ENCODE measurements at places on chromosomes 7 and 10.

DNA sequence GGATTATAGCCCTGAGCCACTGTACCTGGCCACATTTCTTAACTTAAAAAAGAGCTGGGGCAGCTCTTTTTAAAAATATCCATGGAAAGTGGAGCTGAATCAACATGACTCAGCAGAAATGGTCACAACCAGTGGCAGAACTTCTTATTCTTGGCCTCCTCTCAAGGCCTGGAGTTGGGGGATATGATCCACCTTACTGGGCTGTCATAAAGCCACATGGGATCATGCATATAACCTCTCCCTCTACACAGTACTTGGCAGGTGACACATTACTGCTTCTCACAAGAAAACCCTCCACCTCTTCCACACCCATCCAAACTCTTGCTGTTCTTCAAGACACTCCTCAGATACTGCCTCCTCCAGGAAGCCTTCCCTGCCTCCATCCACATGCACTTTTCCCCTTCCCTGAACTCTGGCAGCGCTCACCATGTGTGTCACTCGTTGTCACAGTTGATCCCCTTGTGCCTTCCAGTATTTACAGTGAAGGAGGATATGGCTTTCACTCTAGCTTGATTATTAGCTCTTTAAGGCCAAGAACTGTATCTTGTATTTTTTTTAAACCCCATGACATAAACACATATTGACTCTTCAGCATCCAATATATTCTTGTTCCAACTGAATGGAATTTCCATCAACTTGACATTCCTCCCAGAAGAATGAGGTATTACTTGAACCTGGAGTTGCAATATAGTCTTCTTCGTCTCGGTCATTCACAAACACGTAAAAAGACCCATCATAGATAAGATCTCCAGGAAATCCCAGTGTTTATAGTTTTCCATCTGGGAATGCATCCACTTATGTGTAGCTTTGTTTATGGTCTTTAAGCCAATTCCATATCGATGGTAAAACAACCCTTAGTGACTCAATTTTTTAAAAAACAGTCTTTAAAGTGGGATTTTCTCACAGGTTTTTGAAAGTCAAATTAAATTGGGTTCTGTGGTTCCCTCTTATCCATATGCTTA, 85.5 kb downstream of the TBXAS1 start:
- DNase-seq = no peak

DNA sequence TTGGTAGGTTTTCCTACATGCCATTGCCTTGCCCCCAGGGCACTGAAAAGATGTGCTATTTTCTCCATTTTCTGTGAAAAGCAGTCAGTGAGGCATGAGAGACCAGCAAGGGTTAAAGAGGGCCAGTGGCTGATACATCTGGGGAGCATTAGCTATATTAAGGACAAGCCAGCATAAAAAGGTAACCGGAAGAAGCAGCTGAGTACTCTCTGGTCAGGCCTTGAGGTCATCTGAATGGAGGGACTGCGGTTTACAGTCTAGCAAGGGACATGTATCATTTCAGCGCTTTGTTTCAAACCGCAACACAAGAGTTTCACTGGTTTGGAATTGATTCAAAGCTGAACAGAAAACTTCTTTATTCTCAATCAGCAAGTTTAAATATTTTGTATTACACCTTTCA, 120.4 kb downstream of the EPDR1 start:
- DNase-seq = no peak

DNA sequence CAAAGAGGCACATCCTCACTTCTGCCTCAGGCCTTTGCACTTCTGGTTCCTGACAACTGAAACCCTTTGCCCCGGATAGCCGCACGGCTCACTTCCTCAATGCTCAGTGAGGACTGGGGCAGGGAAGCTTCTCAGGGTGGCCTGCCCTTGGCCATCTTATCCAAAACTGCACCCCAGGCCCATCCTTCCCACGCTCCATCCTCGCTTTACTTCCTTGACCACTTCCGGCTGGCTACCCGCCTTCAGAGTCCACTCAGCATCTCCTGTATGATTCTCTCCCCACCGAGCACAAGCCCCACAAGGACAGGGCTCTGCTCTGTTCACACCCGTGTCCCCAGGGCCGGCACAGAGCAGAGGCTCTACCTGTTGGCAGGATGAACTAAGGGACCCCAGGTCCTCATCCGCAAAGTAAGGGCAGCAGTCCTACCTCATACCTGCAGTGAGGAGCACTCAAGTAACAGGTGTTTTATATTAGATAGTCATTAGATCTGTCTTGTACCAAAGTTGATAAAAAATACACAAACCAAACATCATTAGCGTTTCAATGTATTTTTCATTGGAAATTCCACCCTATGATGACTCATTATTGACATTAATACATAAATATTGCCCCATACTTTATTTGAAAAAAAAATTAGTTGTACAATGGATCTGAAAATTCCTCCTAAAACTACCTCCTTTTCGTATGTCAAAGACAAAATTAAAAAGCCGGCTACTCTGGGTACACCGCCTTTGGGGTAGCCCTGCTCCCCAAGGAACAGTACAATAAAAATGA, 35.0 kb downstream of the GNA12 start:
- DNase-seq = no peak

DNA sequence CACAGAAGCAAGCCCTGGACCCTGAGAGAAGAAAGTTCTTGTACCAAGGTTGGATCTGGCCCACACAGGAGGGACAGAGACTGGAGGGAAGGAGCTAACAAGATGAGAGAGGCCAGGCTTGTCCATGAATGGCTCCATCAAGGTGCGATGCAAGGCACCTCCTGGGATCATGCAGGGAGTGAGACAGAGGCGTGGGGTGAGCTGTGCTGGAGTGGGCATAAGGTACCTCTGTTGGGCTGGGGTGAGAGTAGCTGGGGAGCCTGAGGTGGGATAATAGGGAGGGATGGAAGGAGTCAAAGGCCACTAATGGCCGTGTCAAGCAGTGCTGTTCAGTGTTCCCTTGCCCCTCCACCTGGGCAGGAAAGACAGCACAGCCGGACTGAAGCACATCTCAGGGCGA, 9.9 kb downstream of the TMEM72 start:
- DNase-seq = no peak

- DNase-seq = no peak
Observed at GRCh38 chr7:13790611-13791010, 198.9 kb downstream of the ETV1 start.

DNA sequence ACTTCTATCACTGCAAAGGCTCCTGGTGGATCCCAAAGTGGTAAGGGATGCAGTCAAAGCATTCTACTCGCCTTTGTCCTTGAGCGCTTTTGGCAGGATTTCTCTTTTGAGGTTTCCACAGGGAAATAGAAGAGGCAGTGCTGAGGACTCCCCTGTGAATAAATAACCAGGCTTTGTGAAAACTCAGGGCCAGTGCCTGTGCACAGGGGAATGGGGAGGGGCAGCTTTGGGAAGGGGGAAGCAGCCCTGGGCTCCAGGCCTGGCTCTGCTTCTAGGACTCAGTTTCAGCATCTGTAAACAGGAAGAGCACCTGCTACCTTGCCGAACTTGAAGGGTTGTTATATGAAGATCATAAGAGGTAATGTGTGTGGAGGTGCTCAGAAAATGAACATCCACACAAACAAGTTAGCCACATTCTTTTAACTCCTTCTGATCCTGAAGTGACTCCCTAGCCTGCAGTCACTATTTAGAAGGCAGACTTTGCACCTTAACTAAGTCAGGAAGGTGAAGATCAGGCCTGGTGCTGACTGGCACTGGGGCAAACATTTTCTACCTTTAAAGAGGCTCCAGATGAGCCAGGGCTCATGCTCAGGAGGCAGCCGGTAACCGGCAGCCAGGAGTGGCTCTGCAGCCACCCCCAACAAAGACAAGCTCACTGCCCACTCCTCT, 22.5 kb upstream of the MMP21 start:
- DNase-seq = no peak

- DNase-seq = no peak
Observed at GRCh38 chr7:37377231-37377630, 71.4 kb downstream of the ELMO1 start.

Measured in mesothelial cell of epicardium (in vitro differentiated cells).